Sigmoid colon (tissue), 7 donors: ENCODE measurements at places on chromosomes 4 and X.

DNA sequence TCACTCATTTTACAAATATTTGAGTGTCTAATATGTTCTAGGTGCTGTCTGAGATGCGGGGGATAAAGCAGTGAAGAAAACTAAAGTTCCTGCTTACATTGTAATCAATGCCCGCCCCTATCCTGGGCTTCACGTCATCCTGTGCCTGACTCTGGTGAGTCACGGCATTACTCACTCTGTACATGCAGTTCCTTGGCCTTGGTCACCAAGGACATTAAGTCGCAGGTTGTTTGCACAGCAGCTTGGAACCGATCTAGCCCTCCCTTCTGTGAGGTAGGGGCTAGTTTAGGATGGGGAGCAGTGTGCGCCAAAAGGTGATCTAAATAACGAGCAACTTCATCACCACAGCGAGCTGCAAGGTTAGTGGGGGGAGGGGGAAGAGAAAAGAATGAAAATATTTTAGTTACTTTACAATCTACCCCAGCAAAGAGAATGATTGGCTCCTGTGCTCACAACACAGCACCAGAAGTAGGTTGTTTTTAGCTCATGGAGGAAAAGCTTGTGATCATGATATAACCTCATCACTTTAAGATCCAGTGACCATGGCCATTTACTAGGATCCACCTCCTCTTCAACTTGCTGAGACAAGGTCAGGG, 48.0 kb upstream of the HDAC8 start:
- DNase-seq: peak; percentile 63

DNA sequence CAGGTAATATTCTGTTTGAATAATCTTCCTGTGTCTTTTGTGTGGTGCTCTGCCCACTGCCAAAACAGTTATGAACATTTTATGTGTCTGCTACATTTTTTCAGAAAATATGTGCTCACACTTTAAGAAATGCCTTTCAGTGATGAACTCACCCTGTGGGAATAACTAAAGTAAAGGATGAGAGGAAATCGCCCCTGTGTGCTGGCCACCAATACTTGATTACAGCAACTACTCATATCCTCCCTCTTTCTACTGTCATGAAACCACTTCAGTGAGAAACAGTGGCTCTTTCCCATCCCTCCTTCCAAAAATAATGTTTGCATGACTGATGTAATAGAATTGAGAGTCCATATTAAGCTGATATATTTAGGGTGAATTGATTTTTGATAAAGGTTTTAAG, 900.9 kb downstream of the RAB28 start:
- DNase-seq: no peak

GRCh38 chr4:81963763-81964020, 410.1 kb downstream of the HNRNPD start:
- no peak for DNase-seq

- DNase-seq: no peak
Measured at GRCh38 chrX:22575161-22575845, 302.6 kb downstream of the CBLL2 start.

DNA sequence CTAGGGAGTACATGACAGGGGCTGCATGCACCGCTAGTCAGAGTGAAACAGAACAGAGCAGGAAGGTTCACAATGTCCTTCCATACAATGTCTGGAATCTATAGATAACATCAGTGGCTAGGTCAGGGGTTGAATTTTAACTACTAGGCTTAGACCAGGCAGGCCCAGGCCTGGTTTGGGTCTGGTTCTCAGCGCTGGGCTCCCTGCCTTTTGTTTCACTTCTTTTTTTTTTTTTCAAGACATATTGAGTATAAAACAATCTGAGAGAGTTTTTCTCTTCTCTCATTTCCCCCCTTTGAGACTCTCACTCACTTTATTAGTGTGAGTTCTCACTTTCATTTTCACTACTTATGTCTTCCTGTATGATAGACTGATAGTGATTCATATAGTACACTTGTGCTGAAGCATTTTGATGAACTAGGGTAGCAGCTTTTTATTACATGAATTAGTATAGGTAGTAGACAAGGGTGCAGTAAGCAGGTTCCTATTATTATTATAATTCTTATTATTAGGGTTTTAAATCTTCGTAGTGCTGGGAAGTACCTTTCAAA, 120.0 kb upstream of the ZDHHC15 start:
- DNase-seq: no peak

DNA sequence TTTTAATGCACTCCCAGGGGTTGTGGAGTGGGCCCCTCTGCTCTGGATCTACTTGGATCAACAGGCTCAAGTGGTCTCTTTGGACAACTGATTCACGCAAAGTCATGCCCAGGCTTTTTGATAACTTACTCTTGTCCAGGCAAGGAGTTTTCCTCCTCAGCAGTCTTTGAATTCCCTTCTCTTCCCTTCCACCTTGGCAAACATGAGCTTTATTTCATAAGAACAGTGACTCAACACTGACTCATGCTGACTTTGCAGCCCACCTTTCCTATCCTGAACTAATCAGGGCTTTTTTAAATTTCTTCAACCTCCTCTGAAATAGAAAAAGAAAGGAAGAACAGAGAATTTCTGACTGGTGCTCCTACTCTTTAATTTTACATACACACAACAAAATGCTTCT, 132.1 kb upstream of the LDB2 start:
- no peak for DNase-seq

DNA sequence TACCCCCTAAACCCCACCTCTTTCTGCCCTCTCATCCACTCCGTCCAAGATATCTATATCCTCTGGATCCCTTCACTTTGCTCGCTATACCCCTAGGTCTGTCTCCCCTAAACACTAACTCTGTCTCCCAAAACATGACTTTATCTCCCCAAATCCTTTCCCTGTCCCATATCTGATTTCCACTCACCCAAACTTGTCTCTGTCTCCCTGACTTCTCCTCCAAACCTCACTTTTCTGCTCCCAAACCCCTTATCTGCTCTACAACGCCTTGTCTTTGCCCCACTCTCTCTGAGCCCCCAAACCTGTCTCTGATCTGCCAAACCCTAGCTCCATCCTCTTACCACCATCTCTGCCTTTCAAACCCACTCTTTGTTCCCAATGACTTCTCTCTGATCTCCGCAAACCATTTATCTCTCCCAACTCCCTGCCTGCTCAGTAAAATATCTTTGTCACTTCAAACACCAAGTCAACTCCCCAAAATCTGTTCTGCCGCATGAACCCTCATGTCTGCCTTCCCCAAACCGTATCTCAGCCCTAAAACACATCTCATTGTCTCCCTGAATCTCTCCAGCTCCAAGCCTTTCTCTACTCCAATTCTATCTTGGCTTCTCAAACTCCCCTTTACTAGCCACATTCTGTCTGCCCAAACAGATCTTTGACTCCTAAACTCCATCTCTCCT, 575 bp downstream of the GATA1 start:
- DNase-seq: no peak

- DNase-seq: peak; percentile 68
Measured at GRCh38 chr4:168515222-168516011, 18.6 kb downstream of the PALLD start.
